Renal cortical epithelial cell (primary cell): ENCODE measurements at places on chromosomes 3 and 15.

GRCh38 chr15:45022871-45023658 lies at the start of gene SORD:
Gene SORD (plus strand): TSS chr15:45023195. CDS start chr15:45023284, 89 bp downstream.
- peak; percentile 63 for DNase-seq

DNA sequence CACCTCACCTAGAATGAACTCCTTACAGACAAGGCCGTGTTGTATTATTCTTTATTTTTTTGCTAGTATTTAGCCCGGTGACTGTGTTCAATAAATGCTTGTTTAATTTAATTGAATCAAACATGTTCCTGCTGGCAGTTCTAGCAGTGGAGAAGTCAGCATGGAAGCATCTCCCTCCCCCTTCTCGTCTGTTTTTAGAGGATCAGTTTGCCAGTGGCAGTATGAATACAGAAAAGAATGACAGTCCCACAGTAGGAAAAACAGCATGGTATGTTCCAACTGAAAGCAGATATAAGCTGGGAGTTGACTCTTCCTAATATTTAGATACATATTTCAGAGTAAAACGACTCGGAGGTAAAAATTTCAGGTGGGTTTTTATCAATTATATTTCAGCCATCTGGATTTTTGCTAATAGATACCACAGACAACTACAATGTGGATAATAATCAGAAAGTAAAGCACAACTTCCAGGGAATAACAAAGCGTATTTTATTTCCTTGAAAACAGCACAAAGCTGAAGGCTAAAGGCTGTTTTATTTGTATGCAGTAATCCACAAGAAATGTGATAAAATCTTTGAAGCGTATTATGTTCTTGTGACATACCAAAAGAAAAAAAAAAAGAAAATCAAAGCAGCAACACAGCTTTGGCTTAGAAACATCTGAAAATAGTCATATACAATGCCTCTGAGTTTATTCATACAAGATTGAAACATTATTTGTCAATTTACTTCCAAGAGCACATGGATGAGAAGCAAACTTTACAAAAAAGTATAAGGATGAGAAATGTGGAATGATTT lies 244.5 kb upstream of the KCNMB2 start:
- DNase-seq = peak; percentile 36

DNA sequence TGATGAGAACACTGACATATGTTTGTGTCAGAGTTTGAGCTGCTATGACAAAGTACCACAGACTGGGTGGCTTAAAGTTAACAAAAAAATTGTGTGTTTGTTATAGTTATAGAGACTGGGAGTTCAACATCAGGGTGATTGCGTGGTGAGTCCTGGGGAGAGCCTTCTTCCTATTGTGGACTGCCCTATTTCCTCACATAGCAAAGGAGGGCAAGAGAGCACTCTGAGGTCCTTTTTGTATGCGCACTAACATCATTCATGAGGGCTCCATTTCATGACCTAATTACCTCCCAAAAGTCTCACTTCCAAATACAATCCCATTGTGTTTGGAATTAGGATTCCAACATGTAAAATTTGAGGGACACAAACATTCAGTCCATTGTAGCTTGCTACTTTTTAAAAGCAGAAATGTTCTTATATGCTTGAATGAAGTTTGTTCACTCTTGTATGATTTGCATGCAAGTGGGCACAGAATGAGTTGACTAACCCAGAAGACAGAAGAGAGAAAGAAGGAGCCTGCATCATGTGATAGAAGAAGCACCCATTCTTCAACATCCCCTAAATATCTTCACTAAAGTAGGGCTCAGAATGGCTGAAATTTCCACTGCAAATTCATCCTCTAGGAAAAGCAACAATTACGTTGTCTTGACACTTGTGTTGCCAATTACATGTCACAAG lies 18.9 kb upstream of the ALCAM start:
- DNase-seq = no peak

GRCh38 chr15:96702589-96702988 lies 372.1 kb downstream of the NR2F2 start:
- no peak for DNase-seq

- no peak for DNase-seq
Observed at GRCh38 chr3:64909757-64910467, 222.1 kb upstream of the ADAMTS9 start.

- DNase-seq = peak; percentile 31
Observed at GRCh38 chr3:78086150-78086549, 1046.3 kb downstream of the ROBO2 start.

GRCh38 chr3:187064210-187065115 lies 74.8 kb downstream of the RPL39L start:
- DNase-seq = peak; percentile 77

DNA sequence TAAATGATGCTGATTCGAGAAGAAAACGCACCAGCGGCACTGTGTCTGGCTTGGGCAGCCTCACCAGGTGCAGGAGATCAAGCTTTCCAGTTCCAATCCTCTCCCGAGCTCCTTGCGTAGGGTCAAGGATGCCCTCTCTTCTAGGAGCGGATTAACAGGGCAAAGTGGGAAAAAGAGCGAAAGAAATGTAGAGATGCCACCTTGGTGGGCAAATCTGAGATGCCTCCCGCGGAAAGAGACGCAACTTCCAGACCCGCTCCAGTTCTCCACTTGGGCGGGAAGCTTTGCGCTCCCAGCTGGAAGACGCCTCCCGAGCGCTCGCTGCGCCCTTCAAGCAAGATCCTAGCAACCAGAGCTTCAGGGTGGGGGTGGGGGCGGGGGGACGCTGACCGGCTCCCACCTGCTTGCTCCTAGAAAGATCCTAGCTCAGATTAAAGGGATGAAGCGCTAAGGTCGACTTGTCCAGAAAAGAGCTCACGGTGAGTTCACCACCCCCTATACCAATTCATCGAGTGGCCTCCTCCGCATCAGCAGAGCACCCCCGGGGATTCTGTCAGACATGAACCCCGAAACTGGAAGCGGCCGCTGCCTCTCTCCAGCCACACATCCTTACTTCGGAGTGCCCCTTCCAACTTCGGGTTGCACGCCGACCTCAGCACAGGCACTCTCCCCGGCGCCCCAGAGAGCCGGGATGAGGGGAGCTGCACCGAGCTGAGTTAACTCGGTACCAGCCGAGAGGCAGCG lies 769 bp downstream of the TAFA4 start:
- DNase-seq = no peak

GRCh38 chr3:51380601-51381332 lies 4.3 kb upstream of the MANF start:
- no peak for DNase-seq

- peak; percentile 7 for DNase-seq
Observed at GRCh38 chr15:100457201-100457600, 71.5 kb downstream of the CERS3 start.

- no peak for DNase-seq
Observed at GRCh38 chr3:67450153-67450552, 204.3 kb downstream of the SUCLG2 start.

GRCh38 chr15:100448481-100448880 lies 80.3 kb downstream of the CERS3 start:
- DNase-seq = no peak

GRCh38 chr15:58440922-58441321 lies 9.1 kb downstream of the LIPC start:
- no peak for DNase-seq

DNA sequence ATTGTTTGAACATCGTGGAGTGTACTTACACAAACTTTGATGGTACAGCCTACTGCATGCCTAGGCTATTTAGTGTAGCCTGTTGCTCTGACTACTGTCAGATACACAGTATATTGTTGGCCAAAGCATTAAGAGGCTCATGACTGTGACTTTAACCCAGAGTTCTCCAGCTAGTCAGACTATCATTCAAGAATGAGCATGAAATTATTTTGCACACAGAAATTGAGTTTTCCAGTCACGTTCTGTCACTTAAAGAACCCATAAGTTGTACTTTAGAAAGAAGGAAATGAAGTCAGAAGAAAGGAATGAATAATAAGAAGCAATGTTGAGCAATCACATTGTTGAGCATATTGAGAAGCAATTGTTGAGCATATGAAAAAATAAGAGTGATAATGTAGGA lies 37.6 kb upstream of the SLC22A13 start:
- DNase-seq = peak; percentile 70

- DNase-seq = no peak
Observed at GRCh38 chr15:66229790-66230465, 23.6 kb downstream of the MEGF11 start.

DNA sequence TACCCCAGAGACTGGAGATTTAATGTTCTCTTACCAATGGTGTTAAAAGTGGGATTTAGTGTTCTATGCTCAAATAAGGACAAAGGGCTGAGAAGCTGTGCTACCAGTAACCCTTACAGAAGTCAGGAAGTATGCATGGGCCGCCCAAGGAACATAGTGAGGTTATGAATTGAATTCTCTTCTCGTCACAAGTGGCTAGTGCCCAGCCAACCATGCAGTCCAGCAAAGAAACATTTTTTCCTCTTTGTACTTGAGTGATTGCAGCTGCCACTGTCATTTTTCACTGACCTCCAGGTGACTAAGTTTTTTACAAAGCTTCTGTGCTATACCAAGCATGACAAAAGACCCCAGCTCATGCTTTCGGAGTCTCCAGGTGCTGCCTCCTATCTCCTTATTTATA lies 110.6 kb upstream of the DCBLD2 start:
- peak; percentile 97 for DNase-seq

DNA sequence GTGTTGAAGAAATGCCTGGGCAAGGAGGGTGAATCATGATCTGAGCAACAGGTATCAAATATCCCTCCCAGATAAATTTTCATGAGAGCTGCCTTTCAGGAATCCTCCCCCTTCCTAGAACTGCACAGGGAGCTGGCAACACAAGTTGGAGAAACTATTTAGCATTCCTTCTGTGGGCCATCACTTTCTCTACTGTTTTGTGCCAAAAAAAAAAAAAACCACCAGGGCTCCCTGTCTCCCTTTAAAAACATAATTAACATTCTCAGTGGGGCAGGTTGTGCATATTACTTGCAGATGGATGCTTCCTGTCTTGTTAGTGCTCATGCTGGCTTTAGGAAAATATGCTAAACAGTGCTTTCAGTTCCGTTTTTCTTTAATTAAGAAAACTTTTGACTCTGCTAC lies 234.9 kb upstream of the LMCD1 start:
- DNase-seq = peak; percentile 50

GRCh38 chr3:56373386-56373785 lies 94.9 kb downstream of the ERC2 start:
- no peak for DNase-seq

DNA sequence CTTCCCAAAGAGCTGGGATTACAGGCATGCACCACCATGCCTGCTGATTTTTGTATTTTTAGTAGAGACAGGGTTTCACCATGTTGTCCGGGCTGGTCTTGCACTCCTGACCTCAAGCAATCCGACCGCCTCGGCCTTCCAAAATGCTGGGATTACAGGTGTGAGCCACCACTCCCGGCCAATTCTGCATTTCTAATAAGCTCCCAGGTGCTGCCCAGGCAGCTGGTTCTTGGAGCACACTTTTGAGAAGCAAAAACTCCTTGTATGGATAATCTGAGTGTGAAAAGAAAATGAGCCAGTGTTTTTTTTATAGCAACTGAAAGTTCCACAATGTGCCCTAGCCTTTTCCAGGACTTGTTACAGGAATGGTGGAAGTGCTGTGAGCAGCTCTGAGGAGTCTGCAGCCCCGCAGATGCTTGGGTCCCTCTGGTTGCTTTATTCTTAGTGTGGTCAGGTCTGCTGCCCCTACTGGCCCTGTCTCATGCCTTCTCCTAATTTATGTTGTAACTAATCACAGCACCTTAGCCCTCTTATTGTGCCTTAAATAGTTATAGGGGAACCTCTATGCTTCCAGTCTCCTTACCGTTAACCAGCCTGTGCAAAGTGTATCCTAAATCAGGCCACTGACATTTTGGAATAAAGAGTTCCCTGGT lies 13.5 kb upstream of the KCNAB1 start:
- DNase-seq = no peak

DNA sequence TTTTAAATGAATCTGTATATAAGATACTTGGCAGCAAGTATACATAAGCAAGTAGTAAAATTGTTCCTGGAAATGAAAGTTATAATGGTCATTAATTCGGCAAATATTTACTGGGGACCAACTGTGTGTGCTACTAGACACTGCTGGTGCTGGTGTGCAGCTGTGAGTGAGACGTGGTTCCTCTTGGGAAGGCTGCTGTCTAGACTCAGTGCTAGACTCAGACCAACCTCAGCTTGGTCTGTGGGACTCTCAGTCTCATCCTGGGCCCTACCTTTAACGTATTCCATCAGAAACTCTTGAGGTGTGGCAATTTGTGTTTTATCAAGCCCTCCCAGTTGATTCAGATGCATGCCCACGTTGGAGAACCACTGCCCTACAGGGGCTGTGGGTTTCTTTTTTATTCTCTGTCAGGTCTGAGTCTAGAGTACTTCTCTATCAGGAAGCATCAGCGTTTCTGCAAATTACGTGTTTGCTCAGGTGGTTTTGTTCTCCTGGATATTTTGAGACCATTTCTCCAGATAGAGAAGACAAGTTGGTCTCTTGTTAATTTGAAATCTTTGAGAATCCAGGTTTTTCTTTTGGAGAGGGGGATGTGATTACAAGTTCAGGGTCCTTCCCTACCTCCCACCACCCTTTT lies 6.8 kb downstream of the TLNRD1 start:
- no peak for DNase-seq

DNA sequence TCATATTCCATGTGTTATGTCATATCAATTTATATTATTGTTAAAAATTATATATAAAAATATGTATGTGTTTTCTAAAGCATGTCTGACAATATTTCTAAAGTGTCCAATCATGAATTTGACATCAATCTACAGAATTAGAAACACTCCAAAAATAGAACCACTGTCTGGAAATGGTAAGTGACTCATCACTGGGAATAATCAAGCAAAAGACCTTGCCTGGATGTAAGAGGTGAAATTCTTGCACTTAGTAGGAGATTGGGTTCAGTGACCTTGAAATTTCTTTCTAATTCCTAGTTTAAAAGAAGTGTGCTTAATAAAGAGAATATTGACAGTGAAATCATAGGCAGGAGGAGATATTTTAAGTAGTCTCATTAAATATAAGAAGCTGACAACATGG lies 188.8 kb downstream of the ZNF385D start:
- DNase-seq = peak; percentile 49

GRCh38 chr3:107124885-107125284 lies 252.4 kb upstream of the CCDC54 start:
- peak; percentile 9 for DNase-seq
